ENCODE measurements at places on chromosomes 5 and 9.

- no peak for DNase-seq
Observed at GRCh38 chr5:160020266-160020770, 11.4 kb downstream of the TTC1 start.

DNA sequence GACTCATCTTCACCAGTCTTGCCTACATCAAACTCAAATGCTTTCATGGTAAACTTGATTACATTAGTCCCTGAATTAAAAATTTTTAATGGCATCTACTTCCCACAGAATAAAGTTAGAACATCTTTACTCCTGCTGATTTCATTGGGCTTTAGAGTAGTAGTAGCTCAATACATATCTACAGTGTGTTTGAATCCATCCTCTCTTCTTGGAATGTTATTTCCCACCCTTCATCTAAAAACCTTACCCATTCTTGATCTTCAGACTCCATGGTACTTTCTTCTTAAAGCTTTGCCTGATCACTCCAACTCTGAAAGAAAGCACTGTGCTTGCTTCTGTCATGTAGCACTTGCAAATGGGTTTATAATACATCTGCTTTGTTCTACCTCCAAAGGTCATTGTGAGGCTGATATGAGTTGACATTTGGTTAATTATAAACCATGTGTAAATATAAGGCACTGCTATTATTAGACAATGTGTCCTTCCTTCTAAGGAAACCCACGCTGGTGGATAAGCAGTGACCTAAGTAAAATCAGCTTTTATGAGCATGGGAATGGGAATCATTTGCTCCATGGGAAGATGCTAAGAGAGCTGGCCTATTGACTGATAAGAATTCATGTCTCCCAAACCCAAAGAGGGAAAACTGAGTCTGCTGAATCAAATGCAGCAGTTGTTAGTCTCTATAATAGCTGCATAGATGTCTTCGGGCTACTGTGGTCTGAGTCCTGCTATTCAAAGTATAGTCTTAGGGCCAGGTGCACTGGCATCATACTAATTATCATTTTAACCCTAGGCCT lies 7.5 kb upstream of the PRLR start:
- DNase-seq = no peak

DNA sequence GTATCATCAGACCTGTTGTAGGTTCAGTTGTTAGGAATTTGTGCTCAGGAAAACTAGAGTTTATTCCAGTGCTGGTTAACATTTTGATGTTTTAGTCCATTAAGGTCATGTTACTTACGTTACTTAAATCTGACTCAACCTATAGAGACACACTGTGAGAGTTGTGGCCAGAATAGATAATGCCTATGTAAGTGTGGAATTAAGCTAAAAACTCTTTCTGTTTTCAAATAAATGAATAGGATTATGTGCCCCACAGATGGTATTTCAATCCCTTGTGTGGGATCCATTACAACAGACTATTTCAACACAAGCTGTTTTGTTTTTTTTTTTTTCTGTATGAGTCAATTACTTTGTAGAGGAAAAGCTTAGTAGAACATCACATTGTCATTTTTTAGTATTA lies 68.1 kb downstream of the MEGF10 start:
- no peak for DNase-seq

DNA sequence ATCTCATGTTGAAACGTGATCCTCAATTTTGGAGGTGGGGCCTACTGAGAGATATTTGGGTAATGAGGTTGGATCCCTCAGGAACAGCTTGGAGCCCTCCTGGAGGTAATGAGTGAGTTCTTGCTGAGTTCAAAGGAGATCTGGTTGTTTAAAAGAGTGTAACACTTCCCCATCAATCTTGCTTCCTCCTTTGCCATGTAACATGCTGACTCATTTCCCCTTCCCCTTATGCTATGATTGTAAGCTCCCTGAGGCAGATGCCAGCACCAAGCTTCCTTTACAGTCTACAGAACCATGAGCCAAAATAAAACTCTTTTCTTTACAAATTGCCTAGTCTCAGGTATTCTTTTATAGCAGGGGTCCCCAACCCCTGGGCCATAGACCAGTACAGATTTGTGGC lies 352.3 kb downstream of the SLCO4C1 start:
- DNase-seq = no peak

DNA sequence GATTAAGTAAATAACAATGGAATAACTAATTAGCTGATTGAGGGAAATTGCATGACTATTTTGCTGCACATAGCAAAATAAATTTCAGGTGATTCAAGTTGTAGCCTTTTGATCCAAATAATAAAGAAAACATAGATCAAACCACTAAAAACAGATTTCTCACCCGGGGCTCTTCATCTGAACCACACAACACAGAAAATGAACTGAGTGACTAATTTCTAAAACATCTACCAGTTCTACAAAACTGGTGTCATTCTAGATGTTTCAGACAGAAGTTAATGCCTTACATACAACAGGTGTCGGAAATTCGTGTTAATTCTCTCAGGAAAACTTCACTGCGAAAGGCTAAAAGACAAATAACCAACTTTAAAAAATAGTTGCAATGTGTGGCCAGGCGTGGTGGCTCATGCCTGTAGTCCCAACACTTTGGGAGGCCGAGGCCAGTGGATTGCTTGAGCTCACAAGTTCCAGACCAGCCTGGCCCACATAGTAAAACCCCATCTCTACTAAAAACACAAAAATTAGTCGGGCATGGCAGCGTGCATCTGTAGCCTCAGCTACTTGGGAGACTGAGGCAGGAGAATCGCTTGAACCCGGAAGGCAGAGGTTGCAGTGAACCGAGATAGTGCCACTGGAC lies 6.9 kb downstream of the PROP1 start:
- DNase-seq = no peak

DNA sequence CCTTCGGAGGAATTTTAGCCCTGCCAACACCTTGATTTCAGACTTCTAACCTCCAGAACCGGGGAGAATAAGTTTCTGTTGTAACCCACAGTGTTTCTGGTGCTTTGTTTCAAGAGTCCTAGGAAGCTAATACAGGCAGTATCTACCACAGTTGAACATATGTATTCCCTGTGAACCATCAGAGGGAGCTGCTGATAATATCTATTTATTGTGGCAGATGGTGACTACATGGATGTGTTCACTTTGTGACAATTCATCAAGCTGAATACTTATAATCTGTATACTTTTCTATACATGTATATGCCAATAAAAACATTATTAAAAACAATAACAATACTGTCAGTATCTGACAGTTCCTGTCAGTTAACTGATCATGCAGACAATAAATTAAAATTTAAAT lies 137.2 kb upstream of the GNA14 start:
- DNase-seq = no peak

- no peak for DNase-seq
Observed at GRCh38 chr5:141683596-141684141, 1.6 kb upstream of the ARAP3 start.

DNA sequence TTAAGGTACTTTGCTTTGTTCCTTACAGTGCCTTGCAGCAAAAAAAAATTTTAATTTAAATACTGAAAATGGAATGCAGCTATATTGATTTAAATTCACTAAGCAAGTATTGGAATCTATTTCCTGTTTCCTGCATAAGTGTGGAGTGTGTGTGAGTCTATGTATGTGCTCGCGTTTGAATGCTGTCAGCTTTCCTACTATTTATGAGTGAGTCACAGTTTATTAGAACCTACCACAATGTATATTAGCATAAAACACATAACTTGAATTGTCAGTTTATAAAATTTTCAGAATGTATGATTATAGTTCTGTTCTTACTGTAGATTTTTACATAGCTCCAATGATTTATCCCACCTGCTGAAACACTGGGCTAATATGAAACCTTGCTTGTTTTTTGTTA lies 302.1 kb downstream of the NR2F1-AS1 start:
- no peak for DNase-seq

DNA sequence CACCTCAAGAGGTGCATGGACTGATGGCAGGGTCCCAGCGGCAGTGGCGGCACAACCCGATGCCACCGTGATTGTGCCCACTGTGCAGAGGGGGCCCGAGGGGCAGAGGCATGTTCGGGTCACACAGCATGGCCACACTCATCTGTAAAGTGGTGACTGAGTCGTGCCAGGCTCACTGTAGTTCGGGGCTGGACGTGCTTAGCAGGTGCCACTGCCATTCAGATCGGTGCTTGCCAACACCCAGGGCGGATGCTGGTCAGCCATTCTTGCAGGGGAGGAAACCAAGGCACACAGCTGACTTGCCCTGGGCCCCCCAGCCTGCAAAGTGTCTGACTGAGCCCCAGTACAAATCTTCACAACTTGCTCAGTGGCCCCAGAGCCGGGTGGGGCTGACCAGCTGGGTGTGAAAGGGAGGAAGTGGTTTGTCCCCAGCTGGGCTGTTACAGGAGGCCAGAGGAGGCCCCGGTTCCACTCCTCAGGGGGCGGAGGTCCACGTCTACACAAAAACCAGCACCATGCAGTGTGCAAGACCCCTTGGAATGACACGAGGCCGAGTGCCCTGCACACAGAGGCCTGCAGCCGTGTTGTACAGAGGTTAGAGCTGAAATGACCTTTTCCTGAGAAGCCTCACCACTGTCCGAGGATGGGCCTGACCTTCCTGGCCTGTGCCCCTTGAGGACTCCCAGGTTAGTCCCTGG lies 17.9 kb downstream of the FGD3 start:
- DNase-seq = no peak

GRCh38 chr9:104682642-104683041 lies 11.7 kb upstream of the OR13D1 start:
- no peak for DNase-seq

DNA sequence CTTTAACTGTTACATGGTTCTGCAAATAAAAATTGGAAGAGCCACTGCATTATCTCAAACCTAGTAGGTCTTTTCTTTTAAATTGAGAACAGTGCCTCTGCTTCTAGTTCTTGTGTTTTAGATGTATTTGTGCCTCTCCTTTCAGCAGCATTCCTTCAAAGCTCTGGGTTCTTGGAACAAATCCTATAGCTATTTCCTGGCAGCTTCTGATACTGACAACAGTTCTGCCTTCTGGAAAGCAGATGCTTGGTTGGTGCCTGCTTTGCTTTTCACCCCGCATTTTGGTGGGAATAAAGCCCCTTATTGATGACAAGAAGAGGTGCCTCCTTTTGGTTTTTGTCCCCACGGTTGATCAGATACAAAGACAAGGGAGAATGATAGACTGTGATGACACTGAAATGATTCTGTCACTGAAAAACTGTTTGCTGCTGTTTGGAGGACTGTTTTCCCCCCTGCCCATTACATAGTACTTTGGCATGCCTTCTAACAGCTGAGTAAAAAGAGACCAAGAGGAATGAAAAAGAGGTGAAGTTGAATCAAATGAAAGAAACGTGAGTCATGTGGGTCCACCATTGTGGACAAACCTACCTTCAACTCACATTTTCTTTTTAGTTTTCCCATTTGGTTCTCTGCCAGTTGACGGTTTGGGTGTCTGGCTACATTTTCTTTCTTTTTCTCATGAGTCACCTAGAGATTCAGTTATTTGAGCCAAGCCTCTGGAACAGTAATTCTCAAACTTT lies 5.6 kb downstream of the PTCD2 start:
- no peak for DNase-seq

GRCh38 chr5:174309131-174309795 lies 263.8 kb downstream of the NSG2 start:
- DNase-seq = peak; percentile 23

- no peak for DNase-seq
Observed at GRCh38 chr5:122835681-122836080, 9.7 kb upstream of the SNX24 start.

GRCh38 chr9:374736-375135 lies 160.1 kb downstream of the DOCK8 start:
- DNase-seq = no peak

GRCh38 chr5:51002368-51002767 lies 335.9 kb downstream of the PARP8 start:
- no peak for DNase-seq

DNA sequence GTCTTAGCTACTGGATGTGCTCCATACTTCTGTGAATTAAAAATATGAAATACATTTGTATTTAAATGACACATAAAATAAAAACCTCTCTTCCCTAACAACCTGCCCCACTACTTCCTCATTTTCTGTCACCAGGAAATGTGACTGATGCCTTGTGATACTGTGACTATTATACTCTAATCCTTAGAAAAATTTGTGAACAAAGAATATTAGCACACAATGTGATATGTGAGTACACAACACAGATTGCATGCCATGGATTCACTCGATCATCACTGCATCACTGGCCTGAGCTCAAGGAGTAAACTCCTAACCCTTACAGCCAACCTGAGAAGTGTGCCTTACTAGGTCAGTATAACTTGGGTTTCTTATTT lies 281.0 kb downstream of the EFNA5 start:
- DNase-seq = no peak

DNA sequence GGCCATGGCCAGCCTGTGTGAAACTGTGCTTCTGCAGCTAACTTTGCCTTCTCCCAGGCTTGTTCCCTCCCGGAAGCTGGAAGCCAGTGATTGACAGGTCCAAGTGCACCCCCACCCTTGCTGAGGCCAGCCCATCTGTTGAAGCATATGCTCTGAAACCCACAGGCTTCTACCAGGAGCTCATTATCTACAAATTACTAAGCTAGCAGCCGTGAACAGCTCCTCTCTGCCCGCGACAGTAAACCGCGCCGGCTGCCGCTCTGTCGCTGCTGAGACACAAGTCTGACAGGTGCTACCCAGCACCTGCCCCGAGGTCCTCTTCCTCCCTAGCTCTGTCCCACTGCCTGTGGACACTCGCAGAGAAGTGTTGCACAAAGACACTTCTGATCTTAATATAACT lies 490.9 kb downstream of the GADD45G start:
- DNase-seq = no peak

DNA sequence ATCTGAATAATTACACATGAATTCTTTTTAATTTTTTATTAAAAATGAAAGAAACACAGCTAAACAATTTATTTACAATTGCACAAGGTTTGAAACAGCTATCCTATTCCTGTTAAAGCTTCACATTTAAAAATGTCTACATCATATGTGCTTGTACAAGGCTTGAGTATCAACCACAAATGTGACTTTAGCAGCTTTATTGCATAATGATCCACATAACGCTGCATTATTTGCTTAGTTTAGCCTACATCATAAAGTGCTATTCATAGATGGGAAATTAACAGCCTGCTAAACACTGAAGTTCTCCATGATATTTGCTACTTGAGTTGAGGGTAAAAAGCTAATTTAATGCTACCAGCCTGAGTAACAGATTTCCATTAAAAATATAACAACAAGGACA lies 45.0 kb downstream of the TRIM36 start:
- DNase-seq = no peak

DNA sequence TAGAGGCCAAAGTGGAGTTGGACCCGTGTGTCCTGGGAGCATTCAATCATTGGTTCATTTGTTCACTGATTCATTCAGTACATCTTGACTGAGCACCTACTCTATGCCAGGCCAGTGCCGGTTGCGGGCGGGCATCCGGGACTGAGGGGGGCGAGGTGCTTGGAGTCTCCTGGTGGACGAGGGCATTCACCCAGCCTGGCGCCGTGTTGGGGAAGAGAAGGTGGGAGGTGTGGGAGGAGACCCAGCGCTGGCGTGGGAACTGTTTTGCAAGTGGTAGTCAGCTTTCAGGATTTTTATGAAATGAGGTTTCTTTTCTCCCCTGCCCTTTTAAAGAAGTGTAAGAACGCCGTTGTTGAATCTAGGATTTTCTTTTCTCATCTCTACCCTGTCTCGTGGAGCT lies 37.2 kb downstream of the NCS1 start:
- no peak for DNase-seq

GRCh38 chr5:62974623-62975022 lies 396.0 kb downstream of the LRRC70 start:
- DNase-seq = no peak
